Karpas-422 (cell line): ENCODE measurements at places on chromosomes 12 and 14. TPM values are rescaled to one million over a fixed set of nuclear protein-coding genes. Genes with fewer than 3 reads are reported as not detected.
A peak's percentile ranks its signal among the peaks of the same experiment; 100 is the strongest.

TMEM119 gene
- total RNA-seq = not detected in 2 replicates

PRKD1 gene
- not detected in 2 replicates for total RNA-seq

ST8SIA1 gene
- total RNA-seq = 4.6 TPM in 1 of 2 replicates, not detected in the other

KCNJ8 gene
- total RNA-seq = not detected in 2 replicates

JDP2 gene
- 8.4 and 15.7 TPM in 2 replicates for total RNA-seq

- no peak for DNase-seq
These were observed 16.2 kb upstream of the IGF1 start for GRCh38 chr12:102496591-102496990.

DNA sequence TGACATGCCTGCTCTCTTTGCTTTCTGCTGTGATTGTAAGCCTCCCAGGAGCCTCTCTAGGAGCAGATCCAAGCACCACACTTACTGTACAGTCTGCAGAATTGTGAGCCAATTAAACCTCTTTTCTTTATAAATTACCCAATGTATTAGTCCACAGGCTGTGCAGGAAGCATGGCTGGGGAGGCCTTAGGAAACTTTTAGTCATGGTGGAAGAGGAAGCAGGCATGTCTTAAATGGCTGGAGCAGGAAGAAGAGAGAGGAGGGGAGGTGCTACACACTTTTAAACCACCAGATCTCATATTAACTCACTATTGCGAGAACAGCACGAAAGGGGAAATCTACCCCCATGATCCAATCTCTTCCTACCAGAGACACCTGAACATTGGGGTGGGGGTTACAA lies 108.9 kb downstream of the DERA start:
- no peak for DNase-seq

DNA sequence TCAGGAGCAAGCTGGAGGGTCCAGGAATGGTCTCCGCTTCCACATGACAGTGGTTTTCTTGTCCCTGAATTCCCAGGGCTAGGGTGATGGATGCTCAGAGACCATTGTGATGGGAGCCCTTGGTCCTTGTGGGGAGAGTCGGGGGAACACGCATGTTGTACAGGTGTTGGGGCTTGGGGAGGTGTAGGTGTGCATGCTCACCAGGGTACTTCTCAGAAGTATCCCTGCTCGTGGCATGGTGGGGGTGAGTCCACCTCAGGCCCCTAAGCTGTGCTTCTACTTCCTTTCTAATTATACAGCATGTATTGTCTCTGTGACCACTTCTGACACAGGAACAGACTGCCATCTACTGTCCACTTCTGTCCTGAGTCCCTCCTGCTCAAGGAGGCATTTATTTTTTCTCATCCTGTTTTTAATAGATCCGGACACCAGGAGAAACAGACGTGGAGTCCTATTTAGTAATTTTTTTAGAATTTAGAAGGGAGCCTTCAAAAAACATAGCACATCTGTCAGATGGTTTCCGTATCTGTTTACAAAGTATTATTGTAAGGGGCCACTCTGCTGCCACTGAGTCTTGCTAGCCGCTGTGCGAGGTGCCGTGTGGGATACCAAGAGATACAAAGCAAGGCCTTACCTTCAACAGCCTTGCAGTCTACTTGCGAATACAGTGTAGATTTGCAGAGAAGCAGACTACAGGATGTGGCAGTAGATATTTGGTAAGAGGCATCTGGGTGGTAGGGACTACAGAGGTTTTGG lies 10.5 kb downstream of the NTF3 start:
- peak; percentile 67 for DNase-seq

DNA sequence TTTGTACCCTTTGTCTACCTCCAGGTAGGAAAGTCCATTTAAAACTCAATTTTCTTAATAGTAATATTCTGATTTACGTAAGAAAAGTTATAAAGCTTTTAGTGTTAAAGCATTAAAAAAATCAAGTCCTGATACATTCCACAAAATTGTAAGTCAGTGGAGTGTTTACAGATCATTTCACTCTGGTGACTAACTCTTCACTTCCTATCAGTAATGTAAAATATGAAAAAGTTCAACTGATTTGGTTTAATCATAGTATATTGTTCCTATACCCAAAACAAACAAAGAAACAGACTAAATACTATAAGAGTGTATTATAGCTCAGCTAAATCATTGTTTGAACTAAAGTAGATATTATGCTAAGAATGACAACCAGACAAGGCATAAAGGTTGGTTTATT lies 85.9 kb downstream of the VEZT start:
- no peak for DNase-seq

GRCh38 chr14:95303552-95303951 lies 16.2 kb downstream of the CLMN start:
- DNase-seq = no peak

GRCh38 chr14:90820958-90821357 lies 4.7 kb upstream of the TTC7B start:
- DNase-seq = no peak

DNA sequence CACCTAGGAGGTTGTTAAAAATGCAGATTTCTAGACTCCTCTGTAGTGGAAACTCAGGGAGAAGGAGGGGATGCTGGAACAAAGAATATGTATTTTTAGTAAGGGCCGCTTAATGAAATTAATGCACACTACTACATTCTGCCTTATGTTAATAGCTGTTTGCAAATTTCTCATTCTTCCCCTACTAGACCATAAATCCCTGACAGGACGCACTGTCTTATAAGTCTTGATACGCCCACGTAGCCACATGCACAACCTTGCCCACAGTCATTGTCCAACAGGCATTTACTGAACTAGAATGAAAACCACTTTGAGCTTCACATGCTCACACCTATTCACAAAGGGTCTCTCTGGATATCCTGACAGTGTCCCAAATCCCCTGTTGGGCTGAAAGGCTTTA lies 10.5 kb downstream of the KRT2 start:
- DNase-seq = no peak

GRCh38 chr14:89773151-89773550 lies 181.4 kb downstream of the EFCAB11 start:
- DNase-seq = no peak

DNA sequence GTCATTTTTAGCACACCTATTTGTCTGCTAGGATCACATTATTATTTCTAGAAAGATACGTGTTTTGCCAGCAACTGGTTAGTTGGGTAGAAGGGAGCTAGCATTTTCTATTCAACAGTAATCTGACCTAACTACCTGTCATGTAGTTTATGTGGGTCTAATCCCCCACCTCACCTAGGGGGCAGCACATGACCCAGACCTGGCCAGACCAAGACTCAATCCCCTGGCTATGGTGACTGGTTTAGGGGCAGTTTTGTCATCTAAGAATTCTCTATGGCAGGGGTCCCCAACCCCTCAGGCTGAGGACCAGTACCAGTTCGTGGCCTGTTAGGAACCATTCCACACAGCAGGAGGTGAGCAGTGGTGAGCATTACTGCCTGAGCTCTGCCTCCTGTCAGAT lies 29.5 kb upstream of the EVL start:
- no peak for DNase-seq

DNA sequence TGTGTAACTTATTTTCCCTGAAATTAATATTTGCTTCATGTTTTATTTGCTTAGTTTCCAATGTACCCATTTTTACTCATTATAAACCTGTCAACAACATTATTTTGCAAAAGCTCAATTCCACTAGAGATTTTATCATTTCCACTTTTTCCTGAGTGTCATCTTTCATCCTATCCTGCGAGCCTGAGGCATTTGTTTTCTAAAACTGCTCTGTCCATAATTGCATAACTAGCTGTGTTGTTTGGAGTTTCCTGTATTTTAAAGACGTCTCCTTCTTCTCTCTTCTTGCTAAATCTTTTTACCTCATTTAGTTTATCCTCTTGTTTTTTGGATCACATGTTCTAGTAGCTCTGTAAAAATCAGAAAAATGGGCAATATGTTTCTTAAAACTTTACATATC lies 332.7 kb upstream of the NOVA1 start:
- DNase-seq = no peak

- DNase-seq = no peak
These were observed 102.3 kb upstream of the CPSF6 start for GRCh38 chr12:69136931-69137613.

GRCh38 chr14:100393362-100393761 lies 70.2 kb downstream of the SLC25A47 start:
- no peak for DNase-seq

DNA sequence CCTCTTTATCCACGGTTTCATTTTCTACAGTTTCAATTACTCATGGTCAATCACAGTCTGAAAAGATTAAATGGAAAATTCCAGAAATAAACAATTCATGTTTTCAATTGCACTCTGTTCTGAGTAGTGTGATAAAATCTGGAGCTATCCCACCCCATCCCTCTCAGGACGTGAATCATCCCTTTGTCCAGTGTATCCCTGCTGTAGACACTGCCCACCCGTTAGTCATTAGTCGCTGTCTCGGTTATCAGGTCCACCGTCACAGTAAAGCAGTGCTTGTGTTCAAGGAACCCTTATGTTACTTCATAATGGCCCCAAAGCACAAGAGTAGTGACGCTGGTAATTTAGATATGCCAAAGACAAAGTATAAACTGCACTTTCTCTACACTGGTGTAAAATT lies 141.0 kb upstream of the LMNTD1 start:
- DNase-seq = no peak
